Endodermal cell (in vitro differentiated cells): ENCODE measurements at places on chromosomes 3 and 15. TPM values are rescaled to one million over a fixed set of nuclear protein-coding genes. Genes with fewer than 3 reads are reported as not detected.

DNA sequence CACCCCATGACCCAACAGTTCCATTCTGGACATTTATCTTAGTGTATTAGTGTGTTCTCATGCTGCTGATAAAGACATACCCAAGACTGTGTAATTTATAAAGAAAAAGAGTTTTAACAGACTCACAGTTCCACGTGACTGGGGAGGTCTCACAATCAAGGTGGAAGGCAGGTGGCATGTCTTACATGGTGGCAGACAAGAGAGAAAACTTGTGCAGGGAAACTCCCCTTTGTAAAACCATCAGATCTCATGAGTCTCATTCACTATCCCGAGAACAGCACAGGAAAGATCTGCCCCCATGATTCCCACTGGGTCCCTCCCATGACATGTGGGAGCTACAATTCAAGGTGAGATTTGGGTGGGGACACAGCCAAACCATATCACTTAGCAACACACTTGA lies 21.6 kb upstream of the GPD1L start:
- DNase-seq, result no peak

FGF12 gene
- 25.2 to 31.7 TPM (median 28.6 TPM) in 3 replicates for total RNA-seq

DNA sequence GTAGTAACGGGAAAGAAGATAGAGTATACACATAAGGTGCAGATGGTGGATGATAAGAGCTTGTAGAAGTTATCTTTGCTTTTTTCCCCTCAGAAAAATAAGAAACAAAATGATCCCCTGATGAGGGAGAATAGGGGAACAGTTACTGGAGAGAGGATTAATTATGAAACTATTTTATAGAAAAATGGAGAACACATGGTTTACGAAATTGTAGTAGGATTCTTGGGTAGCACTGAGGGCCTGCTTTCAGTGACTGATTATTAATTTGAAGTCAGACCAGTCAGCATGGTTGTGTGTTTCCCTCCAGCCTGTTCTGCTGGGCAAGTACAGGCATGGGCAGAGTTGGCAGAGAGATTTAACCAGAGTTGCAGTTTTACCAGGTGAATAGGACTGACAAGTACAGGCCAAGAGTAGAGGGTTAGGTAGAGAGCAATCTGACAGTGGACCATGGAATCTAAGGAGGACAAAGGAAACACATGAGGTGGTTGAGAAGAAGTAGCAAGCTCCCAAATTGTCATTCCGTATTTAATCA lies 5.9 kb downstream of the SLC49A4 start:
- no peak for DNase-seq

PSTPIP1 gene
- total RNA-seq, result 0.29 and 0.75 TPM in 2 replicates

INO80 gene
- 17.5 and 20.0 TPM in 2 replicates for total RNA-seq

LTK gene
- total RNA-seq, result 0.35 to 0.59 TPM (median 0.44 TPM) in 3 replicates

DNA sequence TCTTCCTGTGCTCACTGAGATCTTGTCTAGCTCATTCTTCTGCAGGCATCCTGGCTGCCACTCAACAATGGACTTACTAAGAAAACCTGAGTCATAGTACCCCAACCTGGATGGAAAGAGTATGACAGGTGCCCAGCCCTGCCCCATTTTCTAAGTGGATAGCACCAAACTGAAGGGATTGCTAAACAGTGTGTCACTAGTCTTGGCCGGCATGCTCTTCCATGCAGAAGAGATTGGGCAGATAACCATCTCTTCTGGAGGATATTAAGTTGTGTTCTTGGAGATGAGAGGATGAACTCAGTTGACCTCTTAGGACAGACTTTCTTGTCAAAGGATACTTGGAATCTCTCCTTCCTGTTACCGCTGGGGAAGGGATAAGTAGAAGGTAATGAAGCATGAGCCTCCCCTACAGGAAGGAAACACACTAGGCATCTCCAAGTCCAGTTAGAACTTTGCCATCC lies 797.5 kb downstream of the AGBL1 start:
- no peak for DNase-seq

- DNase-seq, result no peak
These were observed 448.6 kb upstream of the CDIN1 start for GRCh38 chr15:36130641-36131310.

NR2E3 gene
- 0.15 to 0.77 TPM (median 0.19 TPM) in 3 replicates for total RNA-seq

LHFPL4 gene
- 1.1 TPM in 2 replicates for total RNA-seq

HYAL3 gene
- total RNA-seq, result 3.1 to 4.1 TPM (median 3.3 TPM) in 3 replicates

- peak; percentile 97 for DNase-seq
These were observed at the start of gene SNX1 for GRCh38 chr15:64095795-64096667. Gene SNX1 (plus strand): TSS chr15:64095982. CDS start chr15:64096014, 32 bp downstream.

IL5RA gene
- total RNA-seq, result not detected in 3 replicates

- DNase-seq, result no peak
These were observed 128.5 kb downstream of the LSAMP start for GRCh38 chr3:116316771-116317170.
